Caki2 (cell line): ENCODE measurements at places on chromosomes 4 and X. TPM values are rescaled to one million over a fixed set of nuclear protein-coding genes. Genes with fewer than 3 reads are reported as not detected.

- peak; percentile 12 for DNase-seq
These were observed 2185.9 kb upstream of the TENM3 start for GRCh38 chr4:180057299-180057721.

The DGKK gene
- total RNA-seq = not detected in 2 replicates

DNA sequence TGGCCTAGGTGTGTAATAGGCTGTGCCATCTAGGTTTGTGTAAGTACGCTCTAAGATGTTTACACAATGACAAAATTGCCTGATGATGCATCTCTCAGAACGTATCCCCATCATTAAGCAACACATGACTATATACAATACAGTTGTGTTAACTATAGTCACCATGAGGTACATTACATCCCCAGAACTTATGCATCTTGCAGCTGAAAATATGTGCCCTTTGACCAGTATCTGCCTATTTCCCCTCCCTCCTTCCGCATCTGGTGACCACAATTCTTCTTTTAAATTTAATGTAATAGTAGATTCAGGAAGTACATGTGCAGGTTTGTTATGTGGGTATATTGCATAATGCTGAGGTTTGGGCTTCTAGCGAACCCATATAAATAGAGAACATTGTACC, 239.8 kb upstream of the IL1RAPL1 start:
- no peak for DNase-seq

- DNase-seq = no peak
These were observed 289.7 kb downstream of the TRIML1 start for GRCh38 chr4:188428935-188429334.

GRCh38 chr4:6681191-6681590, 12.5 kb upstream of the S100P start:
- DNase-seq = no peak

- no peak for DNase-seq
These were observed 83.7 kb downstream of the PCYT1B start for GRCh38 chrX:24563291-24564010.

GRCh38 chr4:61959087-61959486, 759.0 kb downstream of the ADGRL3 start:
- DNase-seq = no peak

GRCh38 chrX:85004255-85004654, 578 bp downstream of the APOOL start:
- no peak for DNase-seq

DNA sequence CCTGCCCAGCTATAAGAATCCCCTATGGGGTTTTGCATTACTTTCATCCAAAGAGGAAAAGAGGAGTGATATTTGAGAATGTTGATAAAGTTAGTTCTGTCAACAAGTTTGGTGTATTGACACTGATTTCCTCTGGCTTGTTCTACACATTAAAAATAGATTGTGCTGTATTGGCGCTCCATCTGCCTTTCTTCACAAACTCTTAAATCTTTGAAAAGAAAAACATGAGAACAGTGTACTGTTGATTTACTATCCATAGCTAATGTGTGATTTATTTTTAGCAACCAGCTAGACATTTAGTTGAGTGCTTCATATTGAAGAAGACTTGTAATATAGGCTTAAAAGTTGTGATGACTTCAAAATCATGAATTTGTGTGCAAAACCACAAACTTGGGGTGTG, 261.2 kb upstream of the ANKRD50 start:
- no peak for DNase-seq

The FHIP1A gene
- 8.7 and 16.2 TPM in 2 replicates for total RNA-seq

DNA sequence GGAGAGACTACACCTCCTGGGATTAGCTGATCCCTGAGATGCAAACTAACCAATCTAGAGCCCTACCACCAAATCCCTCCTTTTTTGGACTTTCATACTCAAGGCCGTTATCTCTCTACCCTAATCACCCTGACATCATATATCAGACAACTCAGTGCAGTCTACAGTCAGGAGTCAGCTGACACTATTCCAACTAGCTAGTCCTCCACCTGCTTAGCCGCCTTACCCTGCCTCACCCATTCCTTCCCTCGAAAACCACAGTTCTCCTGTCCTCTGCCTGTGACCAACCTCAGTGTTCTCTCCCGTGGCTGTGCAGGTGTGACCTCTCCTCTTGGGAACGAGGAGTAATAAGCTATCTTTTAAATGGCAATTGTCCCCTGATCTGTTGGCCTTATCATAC, 1.8 kb upstream of the PPEF2 start:
- no peak for DNase-seq

The PPEF1 gene
- total RNA-seq = not detected in 2 replicates

The GAGE12F gene
- total RNA-seq = not detected in 2 replicates

DNA sequence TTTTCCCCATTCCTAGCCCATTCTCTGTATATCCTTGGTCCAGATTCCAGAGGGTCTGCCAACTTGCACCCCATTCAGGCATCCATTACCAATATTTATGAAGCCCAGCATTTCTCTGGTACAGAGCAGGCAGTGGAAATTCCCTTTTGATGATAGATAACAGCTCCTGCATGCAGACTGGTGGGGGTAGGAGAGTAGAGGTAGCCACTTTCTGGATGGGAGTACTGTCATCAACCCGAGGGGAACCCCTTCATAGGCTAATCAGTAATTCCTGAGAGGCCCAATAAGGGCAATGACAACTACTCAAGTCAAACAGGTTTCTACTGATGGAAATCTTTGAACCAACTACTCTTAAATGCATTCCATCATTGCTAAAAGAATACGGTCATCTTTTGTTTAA, 63.7 kb downstream of the COL25A1 start:
- DNase-seq = no peak

DNA sequence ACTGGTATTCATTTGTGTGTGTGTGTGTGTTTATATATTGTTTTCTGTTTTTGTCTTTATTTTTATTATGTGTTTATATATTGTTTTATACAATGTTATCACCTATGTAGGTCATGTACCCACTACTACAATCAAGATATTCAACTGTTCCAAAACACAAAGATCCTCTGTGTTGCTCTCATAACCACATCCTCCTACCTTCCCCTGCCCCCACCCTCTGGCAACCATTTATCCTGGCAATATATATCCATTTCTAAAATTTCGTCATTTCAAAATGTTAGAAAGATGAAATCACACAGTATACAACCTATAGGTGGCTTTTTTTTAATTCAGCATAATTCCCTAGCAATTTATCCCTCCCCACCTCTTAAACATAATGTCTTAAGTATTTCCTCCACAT, 18.8 kb upstream of the RPL34 start:
- DNase-seq = no peak

DNA sequence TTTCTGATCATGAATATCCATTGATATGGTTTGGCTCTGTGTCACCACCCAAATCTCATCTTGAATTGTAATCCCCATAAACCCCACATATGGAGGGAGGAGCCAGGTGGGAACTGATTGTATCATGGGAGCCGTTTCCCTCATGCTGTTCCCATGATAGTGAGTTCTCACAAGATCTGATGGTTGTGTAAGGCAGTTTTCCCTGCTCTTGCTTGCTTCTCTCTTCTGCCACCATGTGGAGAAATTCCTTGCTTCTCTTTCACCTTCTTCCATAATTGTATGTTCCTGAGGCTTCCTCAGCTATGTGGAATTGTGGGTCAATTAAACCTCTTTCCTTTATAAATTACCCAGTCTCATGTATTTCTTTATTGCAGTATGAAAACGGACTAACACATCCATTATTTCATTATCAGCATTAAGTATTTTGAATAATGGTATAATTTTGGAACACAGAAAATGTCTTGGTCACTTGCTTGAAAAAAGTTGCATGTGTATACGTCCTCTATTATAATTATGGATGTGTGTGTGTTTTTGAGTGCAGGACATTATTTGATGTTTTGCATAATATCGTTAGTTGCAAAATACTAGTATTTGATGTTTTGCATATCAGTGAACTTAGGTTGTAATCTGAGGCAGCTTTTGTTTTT, 334.6 kb downstream of the PCDH10 start:
- peak; percentile 19 for DNase-seq

DNA sequence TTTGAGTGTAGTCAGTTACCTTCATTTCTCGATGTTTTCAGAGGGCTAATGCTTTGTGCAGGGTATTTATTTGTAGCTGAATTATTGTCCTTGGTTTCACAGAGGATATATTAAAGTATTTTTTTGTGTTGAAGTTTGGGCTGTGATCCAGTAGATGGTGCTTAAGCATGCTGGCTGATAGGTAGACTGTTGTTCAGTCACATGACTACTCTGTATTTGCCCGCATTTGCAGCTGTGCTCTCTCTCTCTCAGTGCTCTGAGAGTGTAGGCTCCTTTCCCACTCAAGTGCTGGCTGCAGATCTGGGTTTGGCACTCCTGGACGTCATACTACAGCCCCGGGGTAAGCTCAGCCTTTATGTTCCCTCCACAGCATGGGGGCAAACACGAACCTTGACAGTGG, 21.7 kb downstream of the RAB40AL start:
- DNase-seq = no peak

DNA sequence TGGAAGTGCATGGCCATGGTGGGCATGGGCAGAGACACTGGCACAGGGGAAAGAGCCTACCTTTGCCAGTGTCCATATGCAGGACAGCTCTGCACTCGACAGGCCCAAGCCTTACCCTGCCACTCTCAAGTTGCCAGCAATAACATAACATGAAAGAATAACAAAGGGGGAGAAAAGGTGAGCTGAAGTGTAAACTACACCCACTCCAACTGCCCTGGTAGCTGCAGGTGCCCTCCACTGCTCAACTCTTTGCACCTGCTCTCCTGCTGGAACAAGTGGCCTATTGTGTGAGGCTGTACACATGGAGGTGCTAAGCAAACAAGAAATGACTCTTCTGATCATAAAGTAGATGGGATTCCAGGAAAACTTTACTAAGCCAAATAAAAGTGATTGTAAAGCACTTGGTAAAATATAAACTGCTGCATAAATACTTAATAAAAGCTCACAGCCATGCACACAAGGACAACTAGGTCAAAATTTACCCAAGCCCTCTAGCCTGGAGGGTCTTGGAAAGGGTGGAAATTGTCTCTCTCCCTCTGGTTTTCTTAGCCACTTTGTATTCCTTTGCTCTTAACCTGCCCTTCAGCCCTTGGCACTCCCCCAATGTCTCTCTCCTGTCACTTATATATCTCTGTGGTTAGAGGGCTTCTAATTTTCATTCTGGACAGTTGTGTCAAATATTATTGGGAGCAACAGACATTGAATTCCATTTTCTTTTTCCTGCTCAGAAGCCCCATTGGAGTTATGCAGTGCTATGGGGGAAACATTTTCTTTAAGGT, 261.2 kb upstream of the GPC4 start:
- DNase-seq = no peak

The LAS1L gene
- total RNA-seq = 24.6 and 27.0 TPM in 2 replicates

DNA sequence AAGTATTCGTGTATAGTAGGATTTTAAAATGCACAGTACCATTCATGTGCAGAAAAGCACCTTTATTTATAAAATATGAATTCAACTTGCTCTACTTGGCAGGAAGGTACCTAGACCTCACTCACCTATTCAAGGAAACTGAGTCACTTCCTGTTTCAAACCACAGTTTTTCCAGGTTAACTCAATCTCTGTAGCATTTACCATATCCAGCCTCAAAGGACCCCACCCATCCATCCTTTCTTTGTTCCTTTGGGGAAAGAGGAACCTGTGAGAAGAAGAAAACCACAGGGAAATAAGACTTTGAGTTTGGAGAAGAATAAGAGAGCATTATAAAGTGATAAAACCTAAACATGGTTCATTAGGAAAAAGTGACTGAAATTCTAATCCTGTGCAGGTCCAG, 250.7 kb downstream of the CBR4 start:
- DNase-seq = no peak

The TEX13D gene
- total RNA-seq = not detected in 2 replicates

The DGAT2L6 gene
- total RNA-seq = not detected in 2 replicates

The PUDP gene
- 0.27 and 1.6 TPM in 2 replicates for total RNA-seq

GRCh38 chr4:150033901-150034300, 44.3 kb upstream of the DCLK2 start:
- DNase-seq = peak; percentile 85

- peak; percentile 9 for DNase-seq
These were observed 519 bp downstream of the FOXO4 start for GRCh38 chrX:71095981-71096759.

The FAM193A gene
- total RNA-seq = 5.0 and 5.1 TPM in 2 replicates

The CT45A3 gene
- total RNA-seq = not detected in 2 replicates

DNA sequence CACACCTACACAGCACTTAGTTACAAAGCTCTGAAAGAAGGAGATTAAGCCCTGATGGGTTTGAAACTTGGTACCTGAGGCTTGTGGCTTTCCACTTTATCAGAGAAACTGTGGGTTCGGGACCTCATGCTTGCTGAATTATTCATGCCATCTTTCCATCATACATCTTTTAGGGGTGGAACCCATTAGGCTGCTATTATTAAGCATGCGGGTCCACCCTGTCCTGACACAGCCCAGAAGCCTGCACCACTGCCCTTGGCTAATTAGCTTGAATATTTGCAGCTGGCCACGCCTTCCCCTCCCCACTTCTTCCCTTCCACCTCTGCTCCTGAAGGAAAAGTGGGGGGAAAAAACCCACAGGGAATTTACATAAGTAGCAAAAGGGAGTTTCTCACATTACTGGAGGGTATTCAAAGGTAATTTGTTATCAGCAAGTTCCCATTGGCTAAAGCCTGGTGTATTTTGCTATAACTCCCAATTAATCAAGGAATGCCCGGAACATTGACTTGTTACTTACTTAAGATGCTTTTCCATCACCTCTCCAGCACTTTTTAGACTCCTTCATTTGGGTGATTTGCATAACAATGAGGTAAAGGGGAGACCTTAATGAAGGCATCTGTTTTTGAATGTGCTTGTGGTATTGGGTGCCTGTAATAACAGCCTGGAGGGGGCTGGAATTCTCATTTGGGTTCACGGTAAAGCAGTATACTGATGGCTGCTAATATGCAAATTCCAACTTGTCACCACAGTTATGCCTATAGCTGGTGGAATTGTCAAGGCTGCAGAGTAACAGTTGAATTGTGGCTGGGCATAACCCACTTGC, 231.7 kb upstream of the GATB start:
- no peak for DNase-seq

DNA sequence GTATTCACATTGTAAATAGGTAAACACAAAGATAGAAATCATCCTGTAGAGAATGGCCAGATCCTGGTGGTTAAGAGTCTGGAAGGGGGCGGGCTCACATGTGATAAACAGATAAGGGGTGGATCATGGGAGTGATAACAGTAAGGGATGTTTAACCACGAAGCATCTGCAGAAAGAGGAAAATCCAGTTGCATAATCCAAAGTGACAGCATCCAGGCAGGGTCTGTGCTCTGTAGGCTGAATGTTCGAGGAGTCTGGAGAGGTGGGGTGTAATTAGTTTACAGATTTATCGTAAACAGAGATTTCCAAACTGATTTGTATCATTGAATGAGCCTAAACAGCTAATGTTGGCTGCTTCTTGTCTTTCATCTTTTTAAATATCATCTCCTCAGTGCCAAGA, 1009.8 kb upstream of the SLIT2 start:
- no peak for DNase-seq
